ENCODE measurements at places on chromosomes 11 and 22.

GRCh38 chr22:31820655-31821054 lies 66.8 kb downstream of the DEPDC5 start:
- DNase-seq = no peak

- DNase-seq = no peak
Measured at GRCh38 chr11:64560941-64561340, 30.1 kb upstream of the SLC22A12 start.

GRCh38 chr11:62472063-62472884 lies 53.4 kb downstream of the SCGB1A1 start:
- DNase-seq = peak; percentile 83

DNA sequence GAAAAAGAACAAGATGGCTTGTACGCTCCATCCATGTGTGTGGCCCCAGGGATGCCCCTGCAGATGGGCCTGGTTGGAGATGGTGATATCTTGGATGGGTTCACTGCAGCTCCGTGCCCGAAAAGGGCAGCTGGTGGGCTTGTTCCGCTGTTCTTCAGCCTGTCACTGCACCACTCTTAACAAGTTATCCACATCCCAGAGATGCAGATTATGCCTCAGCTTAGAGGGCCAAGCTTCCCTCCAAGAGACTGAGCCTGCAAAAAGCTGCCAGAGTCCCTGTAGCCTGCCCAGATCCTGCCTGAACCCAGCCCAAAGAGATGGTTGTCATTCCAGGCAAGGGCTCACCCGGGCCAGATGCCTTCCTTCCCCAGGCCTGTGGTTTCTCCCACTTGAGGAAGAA lies 308.0 kb downstream of the OPCML start:
- DNase-seq = no peak

DNA sequence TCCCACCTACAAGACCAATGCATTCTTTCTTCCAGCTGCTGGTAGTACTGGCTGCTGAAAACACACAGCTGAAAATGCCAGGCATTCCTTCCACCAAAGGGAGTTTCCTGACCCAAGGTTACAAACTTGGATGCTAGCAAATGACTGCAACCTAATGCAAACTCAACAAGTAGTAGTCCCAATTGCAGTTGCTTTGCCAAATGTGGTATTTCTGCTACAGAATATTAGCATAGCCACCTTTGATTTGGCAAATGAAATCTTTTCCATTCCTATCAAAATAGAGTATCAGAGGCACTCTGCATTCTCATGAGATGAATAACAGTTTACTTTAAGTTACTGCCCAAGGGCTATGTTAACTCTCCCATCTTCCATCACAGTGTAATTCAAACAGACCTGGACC lies 172.0 kb upstream of the ARHGAP42 start:
- DNase-seq = no peak

- no peak for DNase-seq
Measured at GRCh38 chr11:30406978-30407762, 84.3 kb downstream of the ARL14EP start.

Data from H54 (cell line).